ENCODE measurements at places on chromosomes 16 and 17.

- peak; percentile 83 for DNase-seq
Observed at GRCh38 chr16:1300664-1301476, 8.6 kb upstream of the UBE2I start.

GRCh38 chr16:351804-352520 is 561 bp downstream of the AXIN1 start:
- DNase-seq = no peak

GRCh38 chr17:57929386-57929785 is 25.8 kb downstream of the CUEDC1 start:
- DNase-seq = no peak

DNA sequence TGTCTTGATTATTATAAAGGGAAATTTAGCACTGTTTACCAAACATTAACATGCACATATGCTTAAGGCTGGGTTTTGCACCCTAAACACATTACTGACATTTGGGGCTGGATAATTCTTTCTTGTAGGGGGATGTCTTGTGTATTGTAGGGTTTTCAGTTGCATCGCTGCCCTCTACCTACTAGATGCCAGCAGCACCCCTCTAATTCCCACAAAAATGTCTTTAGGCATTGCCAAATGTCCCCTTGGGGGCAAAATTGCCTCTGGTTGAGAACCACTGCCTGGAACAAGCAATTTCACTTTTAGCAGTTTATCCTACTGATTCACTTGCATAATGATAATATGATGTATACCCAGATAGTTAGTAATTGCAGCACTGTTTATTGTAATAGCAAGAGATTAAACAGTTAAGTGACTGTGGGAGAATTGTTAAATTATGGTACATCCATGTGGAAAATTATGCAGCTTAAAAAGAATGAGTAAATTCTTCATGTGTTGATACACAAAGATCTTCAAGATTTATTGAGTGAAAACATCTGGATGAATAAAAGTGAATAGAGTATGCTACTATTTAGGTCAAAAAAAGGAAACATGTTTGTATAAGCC is 18.4 kb downstream of the PRSS54 start:
- DNase-seq = no peak

DNA sequence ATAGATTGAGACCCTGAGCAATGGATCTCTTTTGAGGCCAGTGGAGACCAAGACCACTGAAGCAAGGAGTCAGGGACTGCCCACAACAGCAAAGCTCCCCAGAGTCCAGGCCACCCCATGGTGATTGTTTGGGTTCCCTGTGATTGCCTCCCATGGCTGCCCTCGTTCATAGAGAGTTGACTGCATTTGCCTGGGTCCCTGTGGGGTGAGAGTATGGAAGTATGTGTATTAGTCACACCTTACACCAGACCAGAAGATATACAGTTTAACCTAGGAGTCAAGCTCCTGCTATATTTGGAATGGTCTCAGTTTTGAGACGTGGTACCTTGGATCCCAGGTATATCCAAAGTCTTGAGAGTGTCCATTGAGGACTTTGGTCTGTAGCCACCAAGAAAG is 20.2 kb downstream of the HLF start:
- DNase-seq = no peak

GRCh38 chr17:45137561-45138305 is 2.2 kb downstream of the ACBD4 start:
- DNase-seq = no peak

Data from progenitor cell of endocrine pancreas (in vitro differentiated cells).